NCI-H526 treated with DMSO at 0.1 percent for 48 hours (cell line): ENCODE measurements at places on chromosomes 13 and 19.

- no peak for DNase-seq
These were observed 15.4 kb upstream of the SBNO2 start for GRCh38 chr19:1189419-1189818.

GRCh38 chr13:38767506-38768265, 80.8 kb downstream of the FREM2 start:
- DNase-seq: no peak

- DNase-seq: no peak
These were observed 17.8 kb downstream of the LHFPL6 start for GRCh38 chr13:39585219-39585618.

DNA sequence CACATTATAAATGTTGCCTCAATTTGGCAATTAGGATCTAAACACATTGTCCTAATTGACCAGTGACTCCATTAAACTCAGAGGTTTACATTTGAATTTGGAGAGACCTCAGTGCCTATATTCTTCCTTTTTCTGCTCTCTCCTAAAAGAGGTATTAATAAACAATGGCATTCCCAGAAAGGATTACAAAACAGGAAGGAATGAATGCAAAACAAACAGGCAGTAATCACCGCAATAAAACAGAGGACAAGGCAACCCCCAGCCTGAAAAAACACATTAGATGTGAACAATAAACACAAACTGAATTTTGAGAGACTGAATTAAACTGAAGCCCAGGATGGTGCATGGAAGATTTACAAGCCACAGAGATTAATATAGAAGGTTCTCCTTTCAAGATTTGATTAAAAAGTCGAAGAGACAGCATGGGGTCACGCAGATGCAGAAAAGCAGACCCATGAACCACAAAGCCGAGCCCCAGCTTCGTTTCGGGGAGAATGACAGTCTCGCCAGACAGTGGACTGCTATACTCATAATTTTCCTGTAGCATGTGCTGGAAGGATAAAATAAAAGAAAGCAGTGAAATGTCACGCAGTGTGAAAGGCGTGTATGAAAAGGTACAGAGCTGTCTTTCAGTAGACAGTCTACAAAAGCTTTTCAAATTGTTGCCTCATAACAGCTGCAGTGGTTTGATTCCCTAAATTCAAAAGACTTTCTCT, 503.0 kb downstream of the LIG4 start:
- no peak for DNase-seq

- DNase-seq: no peak
These were observed 728.3 kb upstream of the SLC10A2 start for GRCh38 chr13:103794526-103794925.

- DNase-seq: no peak
These were observed 2.6 kb upstream of the TSHZ3 start for GRCh38 chr19:31351855-31352195.

- no peak for DNase-seq
These were observed 350.7 kb downstream of the EFNB2 start for GRCh38 chr13:106184790-106185189.

- no peak for DNase-seq
These were observed 270.0 kb downstream of the NALCN start for GRCh38 chr13:101146101-101146898.

DNA sequence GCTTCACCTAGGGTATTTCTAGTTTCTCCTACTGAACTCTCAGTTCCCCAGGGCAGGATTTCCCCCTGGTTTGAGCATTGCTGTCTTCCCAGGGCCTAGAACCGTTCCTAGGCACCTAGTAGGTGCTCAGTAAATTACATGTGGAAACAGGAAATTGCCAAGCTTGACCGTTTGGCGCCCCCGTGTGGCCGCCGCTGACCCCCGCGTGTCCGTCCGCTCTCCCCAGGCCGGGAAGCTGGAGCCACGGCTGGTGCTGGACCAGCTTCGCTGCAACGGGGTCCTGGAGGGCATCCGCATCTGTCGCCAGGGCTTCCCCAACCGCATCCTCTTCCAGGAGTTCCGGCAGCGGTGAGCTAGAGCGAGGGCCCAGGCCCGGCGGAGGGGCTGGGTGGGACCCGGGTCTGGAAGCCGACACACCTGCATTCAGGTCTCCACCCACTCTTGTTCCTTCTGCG, 55.5 kb downstream of the MYH14 start:
- DNase-seq: no peak

DNA sequence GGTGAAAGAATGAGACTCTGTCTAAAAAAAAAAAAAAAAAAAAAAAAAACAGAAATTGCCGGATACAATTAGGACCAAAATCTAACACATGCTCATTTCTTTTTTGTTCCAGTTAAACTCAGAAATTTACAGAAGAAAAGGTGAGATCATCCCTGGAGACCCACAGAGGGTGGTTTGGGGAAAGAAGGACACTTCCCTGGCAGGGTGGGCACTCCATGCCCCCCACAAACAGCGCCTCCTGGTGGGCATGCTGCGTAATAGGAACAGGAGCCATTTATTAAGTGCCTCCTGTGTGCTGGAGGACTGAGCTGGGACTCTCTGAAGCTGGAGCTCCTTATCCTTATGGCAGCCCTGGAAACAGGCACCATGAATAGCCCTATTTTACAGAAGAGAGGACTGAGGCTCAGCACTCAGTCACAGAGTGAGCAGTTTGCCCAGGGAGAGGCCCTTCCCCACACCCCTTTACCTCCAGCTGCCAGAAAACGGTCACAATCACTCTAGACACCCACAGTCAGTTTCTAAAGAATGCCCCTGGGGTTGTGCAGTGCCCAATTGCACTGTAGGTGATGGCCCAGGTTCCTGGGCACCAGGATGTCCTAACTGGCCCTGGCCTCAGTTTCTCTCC, 10.1 kb downstream of the C19orf38 start:
- DNase-seq: no peak

DNA sequence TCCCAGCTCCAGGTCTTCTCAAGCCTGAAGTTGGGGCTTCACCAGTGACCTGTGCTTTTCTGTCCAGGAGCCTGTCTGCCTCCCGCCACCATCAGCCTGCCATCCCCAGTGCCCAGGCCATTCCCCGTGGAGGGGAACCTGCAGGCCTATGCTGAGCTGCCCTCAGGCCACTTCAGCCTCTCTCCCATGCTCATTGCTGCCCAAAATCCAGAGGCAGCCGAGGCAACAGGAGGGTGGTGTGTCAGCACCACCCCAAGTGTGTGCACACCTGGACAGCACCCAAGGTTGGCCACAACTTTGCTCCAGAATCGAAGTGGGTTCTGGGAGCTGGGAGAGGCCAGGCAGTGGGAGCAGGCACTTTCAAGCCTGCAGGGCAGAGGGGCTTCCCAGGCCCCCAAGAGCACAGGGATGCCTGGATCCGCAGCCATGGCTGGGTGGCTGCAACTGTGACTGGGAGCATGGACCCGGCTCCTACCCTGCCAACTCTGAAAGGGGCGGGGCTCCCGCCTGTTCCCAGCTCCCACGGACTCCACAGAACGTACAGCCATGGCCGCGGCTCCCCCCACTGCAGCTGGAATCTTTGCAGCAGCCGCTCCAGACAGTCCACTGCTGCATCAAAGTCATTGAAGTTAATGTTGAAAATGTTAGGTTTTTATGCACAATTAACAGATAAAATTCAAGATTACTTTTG, 1747.0 kb downstream of the OLFM4 start:
- DNase-seq: no peak

GRCh38 chr13:78040205-78040830, 121.7 kb upstream of the EDNRB start:
- DNase-seq: no peak

DNA sequence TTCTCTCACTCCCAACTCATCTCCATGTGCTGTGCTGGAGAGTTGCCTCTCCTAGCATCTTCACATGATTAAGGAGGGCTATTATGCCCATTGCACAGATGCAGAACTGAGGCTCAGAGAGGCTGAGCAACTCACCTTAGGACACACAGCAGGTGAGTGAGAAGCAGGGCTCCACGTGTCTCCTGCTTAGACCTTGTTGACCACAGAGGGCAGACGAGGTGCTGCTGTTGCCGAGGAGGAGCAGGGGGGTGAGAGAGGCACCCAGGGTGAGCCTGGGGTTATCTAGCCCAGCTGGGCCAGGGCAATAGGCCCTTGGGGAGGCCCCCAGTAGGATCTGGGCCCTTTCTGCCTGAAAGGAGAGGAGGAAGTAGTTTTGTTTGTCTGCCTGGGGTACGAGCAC, 2.4 kb upstream of the HSH2D start:
- no peak for DNase-seq

GRCh38 chr13:113297370-113298042, 467 bp downstream of the LAMP1 start:
- DNase-seq: no peak

GRCh38 chr13:23899555-23899954, 2.3 kb upstream of the C1QTNF9B start:
- peak; percentile 26 for DNase-seq

DNA sequence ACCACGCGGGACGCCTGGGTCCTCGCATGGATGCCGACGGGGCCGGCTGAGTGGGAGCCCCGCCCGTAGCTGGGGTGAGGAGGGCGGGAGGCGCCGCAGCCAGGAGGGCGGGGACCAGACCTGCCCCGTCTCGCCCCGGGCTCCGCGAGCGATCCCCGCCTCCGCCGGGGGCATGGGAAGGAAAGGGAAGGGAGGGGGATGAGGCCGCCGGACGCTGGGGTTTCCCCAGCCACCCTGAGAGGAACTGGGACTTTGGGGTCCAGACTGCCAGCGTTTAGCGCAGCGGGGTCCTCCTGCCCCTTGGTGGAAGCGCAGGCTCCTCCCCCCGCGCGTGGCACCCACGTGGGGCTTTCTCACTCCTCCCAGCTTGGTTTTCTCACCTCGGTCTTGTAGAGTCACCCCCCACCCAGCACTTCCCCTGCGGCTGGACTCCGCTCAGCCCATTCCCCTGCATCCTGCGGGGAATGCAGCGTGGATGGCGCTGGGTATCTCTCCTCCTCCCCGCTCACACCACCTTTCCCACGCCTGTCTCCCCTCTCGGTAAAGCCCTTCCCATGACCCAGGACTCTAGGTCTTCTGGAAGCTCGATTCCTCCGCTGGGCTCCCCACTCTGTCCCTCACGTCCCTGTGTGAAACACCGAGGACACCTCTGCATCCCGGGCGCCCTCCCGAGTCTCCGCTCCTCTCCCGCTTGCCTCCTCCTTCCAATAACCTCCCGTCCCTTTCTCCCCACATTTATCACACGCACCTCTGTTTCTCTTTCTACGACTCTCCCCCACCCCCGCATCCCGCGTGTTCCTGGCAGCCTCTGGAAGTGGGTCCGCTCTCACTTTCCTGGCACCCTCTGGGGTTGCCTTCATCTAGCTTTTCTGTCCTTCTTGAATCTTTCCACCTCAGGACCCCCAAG, 2.1 kb downstream of the TGFB1 start:
- no peak for DNase-seq

GRCh38 chr19:18043676-18044075, 35.7 kb downstream of the ARRDC2 start:
- no peak for DNase-seq

- DNase-seq: no peak
These were observed 72.6 kb downstream of the DNAJC3 start for GRCh38 chr13:95749545-95749944.

GRCh38 chr13:95463531-95463930, 89.0 kb upstream of the CLDN10 start:
- DNase-seq: no peak

DNA sequence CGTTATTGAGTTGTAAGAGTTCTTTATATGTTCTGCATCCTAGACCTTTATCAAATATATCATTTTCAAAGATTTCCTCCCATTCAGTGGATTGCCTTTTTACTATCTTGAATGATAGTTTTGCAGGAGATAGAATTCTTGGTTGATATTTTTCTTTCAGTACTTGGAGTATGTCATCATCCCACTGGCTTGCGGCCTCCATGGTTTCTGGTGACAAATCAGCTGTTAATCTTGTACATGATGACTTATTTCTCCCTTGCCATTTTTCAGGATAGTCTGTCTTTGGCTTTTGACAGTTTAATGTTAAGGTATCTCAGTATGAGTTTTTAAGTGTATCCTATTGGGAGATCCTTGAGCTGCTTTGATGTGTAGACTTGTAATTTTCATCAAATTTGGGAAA, 8.5 kb downstream of the ZNF557 start:
- no peak for DNase-seq
